Endothelial cell (in vitro differentiated cells): ENCODE measurements at places on chromosomes 1 and 21.

- DNase-seq = no peak
Measured at GRCh38 chr1:201911826-201912571, 23.3 kb downstream of the SHISA4 start.

- DNase-seq = no peak
Measured at GRCh38 chr1:101507547-101507971, 270.7 kb downstream of the S1PR1 start.

DNA sequence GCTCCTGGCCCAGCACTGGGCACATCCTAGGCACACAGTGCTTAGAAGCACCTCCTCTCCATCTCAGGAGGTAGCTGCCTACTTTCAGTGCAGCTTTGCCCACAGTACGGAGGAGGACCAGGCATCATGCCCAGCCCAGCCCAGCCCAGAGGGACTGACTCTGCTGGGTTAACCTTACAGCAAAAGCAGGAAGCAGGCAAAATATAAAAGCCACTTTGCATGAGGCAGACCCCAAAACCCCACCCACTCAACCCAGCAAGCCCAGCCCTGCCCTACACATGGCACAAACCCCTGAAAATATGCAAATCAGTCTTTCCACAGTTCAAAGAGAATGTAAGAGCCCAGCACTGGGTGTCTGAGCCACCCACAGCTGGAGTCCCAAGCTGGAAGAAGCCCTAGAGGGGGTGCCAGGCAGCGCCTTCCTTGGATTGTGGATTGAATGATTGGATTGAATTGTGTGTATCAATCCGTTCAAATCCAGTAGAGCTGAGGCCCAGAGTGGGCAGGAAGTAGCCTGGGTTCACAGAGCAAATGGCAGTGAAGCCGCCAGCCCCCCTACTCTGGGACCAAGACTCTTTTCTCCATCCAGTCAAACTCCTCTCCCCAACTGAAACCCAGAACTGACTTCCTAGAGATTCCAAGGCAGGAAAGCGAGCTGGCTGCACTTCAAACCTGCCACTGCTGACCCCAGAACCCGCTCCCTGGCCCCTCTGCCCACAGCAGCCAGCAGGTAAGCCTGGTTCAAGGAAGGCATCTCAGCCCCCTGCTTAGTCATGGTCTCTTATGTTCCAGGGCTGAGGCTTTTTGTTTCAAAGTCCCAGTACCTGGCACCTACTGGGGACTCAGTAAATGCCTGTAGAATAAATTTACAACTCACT lies 117.7 kb downstream of the LACTBL1 start:
- no peak for DNase-seq

GRCh38 chr1:231918239-231919015 lies 291.8 kb downstream of the DISC1 start:
- DNase-seq = no peak

GRCh38 chr21:31911138-31911907 lies 38.5 kb downstream of the HUNK start:
- no peak for DNase-seq

GRCh38 chr1:20095564-20096434 lies 23.5 kb downstream of the PLA2G2D start:
- no peak for DNase-seq

DNA sequence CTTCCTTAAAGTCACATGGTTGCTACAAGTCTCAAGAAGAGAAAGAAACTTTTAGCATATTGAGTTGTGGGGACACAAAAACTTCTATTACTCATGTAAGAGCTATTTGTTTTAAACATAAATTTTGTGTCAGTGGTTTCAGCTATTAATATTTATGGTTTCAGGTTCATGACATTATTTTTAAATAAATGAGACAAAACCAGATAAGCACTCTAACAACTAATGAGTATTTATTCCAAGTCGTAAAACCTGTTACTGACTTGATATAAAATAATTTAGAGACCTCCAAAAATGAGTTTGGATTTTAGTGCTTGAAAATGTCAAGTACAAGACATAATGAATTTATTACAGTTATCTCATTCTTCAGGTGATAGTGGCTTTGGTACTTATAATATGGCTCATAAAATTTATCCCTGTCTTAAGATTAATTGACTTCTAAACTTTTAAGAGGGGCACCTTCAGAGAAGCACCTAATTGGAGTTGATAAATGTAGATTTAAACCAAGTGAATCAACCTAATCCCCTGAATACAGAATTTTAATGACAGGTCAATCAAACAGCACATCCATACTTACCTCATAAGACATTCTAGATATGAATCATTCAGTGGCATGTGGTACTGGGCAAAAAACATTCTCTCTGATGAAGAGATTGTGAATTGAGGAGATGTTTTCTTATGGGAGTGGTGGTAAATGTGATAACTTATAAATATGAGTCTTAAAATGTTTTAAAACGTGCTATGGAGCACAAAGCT lies 167.7 kb upstream of the PTGFR start:
- no peak for DNase-seq

DNA sequence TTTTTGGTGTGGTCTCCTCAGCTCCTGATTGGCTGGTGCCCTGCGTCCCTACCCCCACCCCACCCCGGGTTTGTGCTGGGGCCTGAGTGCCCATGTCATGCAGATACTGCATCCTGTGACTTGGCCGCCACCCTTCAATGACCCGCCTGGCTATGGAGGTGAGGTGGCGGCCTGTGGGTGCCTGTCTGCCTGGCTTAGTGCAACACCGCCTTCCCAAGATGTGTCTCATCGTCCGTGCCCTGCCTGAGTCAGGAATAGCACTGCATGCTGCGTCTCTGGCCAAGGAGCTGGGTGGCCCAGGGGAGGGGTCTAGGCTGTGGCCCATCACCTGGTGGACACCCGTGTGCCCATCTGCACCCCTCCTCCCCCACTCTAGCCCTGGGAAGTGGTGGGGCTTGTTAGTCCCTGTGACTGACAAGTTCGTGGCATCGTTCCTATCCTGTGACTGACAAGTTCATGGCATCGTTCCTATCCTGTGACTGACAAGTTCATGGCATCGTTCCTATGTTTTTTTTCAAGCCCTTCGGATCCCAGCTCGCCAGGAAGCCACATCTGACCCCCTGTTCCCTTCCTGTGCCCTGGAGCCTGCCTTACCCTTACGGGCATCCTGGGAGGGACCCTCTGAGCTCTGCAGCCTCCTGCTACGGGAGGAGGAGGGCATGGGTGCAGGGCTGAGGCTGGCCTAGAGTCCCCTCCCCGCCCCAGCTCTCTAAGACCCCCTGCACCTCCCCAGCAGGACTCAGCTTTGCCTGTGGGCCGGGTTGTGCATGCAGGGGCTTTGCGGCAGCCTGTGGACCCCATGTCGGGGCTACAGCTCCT lies 7.5 kb downstream of the SLX9 start:
- DNase-seq = no peak

- DNase-seq = no peak
Measured at GRCh38 chr1:55775007-55775406, 559.8 kb upstream of the USP24 start.

DNA sequence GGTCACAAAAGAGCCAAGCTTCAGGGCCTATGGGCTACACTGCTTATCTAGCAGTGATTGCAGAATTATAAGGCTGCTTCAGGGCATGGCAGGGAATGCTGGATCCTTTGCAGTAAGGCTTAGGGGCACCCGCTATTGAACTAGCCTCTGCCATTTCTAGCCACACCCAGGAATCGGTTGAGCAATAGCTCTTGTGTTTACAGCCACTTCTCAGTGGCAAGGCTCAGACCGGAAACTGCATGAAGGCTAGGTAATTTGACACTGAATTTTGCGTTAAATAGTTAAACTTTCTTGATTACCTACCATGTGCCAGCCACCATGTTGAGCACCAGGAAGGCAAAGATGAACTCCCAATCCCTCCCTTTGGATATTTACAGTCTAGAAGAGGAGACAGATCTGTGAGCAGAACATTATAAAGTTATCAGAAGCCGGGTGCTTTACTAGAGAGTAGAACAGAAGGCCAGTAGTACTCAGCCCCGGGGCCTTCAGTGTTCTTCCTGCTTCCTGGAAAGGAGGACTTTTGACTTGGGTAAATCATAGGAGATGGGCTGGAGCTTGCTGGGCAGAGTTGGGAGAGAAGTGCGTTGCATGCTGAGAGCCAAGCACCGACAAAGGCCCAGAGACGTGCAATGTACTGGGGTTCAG lies 98.6 kb upstream of the LPGAT1 start:
- DNase-seq = no peak

DNA sequence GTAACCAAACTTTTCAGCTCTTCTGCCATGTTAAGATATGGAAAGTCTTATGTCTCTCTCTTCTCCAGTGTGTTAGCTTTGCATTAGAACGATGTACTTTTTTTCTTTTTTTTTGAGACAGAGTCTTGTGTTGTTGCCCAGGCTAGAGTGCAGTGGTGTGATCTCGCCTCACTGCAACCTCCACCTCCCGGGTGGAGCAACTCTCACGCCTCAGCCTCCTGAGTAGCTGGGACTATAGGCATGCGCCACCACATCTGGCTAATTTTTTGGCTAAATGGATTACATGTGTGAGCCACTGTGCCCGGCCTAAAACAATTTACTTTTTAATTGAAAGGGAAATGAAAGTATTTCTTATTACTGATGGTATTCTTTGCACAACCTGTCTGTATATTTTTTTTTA lies 35.8 kb downstream of the SPEN start:
- DNase-seq = no peak

DNA sequence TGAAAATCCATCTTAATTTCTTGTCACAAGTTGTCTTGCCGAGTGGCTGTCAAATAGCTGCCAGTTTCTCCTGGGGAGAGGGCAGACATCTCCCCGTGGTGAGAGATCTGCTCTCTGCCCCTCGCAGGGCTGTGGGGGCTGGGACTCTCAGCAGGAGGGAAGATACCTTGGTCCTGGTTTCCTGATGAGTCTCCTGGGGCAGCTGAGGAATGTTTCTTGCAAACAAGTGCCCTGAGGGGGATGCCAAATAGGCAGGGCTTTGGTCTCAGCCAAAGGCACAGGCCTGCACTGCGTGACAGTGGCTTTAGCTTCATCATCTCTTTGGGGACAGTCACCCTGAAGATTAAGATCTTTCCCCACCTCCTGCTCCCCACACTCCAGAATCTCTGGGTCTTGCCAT lies 40.9 kb downstream of the SYT6 start:
- DNase-seq = no peak

- no peak for DNase-seq
Measured at GRCh38 chr1:159647616-159648015, 60.0 kb downstream of the APCS start.

DNA sequence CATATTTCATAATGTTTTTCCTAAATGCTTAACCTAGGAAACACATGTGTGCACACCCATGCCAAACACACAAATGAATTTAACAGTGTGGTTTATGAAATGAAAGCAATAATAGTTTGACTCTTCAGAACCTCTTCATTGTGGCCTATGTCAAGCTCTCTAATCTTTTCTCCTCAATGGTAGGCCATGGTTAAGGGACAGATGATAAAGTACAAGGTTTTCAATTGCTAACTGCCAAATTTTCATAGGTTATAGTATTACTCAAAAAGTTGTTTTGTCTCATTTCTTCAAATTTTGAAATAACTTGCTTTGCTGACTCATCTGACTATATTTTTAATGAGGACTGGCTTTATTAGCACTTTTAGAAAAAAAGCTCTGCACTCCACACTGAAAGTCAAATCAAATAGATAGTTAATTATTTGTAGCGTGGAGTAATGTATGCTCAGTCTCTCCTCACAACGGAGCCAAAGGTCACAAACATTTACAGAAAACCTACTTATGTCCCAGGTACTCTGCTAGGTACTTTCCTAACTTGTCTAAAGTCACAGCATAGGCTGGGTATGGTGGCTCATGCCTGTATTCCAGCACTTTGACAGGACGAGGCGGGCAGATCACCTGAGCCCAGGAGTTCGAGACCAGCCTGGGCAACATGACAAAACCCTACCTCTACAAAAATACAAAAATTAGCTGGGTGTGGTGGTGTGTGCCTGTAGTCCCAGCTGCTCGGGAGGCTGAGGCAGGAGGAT lies 3.0 kb upstream of the ADCY10 start:
- no peak for DNase-seq

GRCh38 chr1:222009105-222009730 lies 267.3 kb upstream of the DUSP10 start:
- no peak for DNase-seq

DNA sequence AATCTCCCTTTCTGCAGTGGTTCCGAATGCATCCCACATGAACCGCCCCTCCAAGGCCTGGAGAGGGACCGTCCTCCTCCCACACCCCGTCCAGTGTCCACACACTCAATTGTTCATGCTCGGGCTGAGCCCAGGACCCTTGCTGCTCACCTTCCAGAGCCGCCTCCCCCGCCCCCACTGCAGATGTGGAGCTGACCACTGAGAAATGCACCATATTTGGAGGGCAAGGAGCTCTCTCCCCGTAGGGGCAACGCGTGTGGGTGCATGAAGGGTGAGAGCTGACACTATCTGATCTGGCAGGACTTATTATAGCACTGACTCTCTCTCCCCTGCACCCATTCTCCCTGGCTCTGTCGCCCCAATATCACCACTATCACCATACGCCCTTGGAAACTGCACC lies 4.0 kb upstream of the S100A3 start:
- no peak for DNase-seq

- DNase-seq = no peak
Measured at GRCh38 chr1:213983493-213984386, 4.0 kb upstream of the PROX1 start.

GRCh38 chr1:111563619-111564018 lies 56.0 kb upstream of the RAP1A start:
- DNase-seq = no peak

- DNase-seq = no peak
Measured at GRCh38 chr1:23421753-23422240, 2.8 kb downstream of the TCEA3 start.

- DNase-seq = no peak
Measured at GRCh38 chr1:36372617-36373016, 13.1 kb downstream of the STK40 start.

DNA sequence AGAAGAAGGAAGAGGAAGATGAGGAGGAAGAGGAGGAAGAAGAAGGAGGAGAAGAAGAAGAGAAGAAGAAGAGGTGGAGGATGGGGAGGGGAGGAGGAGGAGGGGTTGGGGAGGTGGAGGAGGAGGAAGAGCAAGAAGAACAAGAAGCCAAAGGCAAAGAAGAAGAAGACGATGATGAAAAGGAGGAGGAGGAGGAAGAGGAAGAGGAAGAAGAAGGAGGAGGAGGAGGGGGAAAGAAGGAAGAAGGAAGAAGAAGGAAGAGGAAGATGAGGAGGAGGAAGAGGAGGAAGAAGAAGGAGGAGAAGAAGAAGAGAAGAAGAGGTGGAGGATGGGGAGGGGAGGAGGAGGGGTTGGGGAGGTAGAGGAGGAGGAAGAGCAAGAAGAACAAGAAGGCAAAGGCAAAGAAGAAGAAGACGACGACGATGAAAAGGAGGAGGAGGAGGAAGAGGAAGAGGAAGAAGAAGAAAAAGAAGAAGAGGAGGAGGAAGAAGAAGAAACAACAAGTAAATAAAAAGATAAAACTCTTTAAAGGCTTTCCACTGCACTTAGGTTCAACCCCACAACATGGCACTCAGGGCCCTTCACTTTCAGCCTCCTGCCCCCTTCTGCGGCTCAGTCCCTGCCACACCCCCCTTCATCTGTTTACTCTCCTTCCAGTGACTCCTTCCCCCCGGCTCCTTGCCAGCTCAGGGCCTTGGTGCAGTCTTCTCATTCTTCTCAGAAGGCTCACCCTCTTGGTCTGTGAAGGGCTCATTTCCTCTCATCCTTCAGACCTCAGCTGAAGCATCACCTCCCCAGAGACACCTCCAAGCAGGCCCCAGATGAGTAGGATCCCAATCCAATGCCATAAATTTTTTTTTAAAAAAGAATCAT lies 114.0 kb downstream of the KCNN3 start:
- no peak for DNase-seq

GRCh38 chr1:4718071-4718470 lies 63.7 kb downstream of the AJAP1 start:
- DNase-seq = no peak
